ENCODE measurements at places on chromosomes 13 and 19.

DNA sequence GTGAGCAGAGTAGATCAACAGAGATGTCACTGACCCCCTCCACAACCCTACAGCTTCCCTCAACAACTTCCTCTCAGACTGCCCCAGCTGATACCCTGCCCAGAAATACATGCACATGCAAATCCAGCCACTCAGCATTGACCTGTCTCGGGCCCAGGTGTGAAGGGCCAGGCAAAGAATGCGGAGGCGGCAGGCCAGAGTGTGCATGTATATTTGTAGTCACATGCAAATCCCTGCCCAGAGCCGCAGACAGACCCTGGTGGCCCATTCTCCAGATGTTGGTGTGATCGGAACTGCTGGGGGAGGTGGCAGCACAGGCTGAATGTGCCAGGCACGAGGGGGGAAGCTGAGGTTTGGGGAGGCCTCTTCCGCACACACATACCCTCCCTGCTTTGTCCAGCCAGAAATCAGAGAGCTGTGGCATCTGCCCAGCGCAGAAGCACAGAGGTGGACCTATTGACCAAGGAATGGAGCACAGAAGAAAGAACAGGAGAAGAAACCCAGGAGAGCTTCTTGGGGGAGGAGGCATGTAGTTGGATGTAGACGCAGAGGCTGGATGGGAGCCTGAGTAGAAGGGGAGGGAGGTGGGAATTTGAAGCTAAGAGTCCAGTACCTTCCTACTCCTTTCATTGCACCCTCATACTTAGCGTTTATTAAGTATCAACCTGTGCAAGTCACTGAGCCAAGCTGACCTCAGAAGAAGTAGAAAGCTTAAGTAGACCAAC lies 14.4 kb downstream of the MEF2B start:
- H3K4me1 ChIP-seq: no peaks in the 10 kb centered on the region
- no peaks in the 10 kb centered on the region for H3K36me3 ChIP-seq
- no peak for DNase-seq
- H3K27ac ChIP-seq: no peak overlapping the region
- H3K4me3 ChIP-seq: no peak overlapping the region
- H3K27me3 ChIP-seq: no peaks in the 10 kb centered on the region

GRCh38 chr13:101475536-101475935 lies 23.1 kb downstream of the ITGBL1 start:
- no peaks in the 10 kb centered on the region for H3K4me1 ChIP-seq
- H3K4me3 ChIP-seq: no peak overlapping the region
- no peak for DNase-seq
- no peaks in the 10 kb centered on the region for H3K27me3 ChIP-seq

DNA sequence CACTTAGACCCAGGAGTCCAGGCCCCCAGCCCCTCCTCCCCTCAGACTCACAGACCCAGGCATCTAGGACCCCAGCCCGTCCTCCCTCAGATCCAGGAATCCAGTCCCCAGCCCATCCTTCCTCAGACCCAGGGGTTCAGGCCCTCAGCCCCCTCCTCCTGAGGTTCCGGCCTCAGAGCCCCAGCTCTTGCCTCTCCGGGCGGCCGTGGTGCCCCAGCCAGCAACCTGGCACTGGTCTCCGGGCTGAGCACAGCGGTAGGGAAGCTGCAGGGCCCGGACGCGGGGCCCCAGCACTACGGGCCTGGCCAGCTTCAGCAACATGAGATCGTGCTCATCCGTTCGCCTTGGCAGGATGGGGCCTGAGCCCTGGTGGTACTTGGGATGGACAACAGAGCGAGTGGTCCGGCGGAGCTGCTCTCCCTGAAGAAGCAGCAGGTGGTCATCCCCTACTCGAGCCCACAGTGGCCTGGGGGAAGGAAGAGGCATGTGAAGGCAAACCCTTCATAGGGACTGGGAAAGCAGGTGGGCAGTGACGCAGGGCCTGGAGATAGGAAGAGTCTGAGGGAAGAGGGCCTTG lies 3.7 kb downstream of the KLK10 start:
- peaks cover 14% of the 10 kb centered on the region for H3K4me1 ChIP-seq
- DNase-seq: no peak
- H3K4me3 ChIP-seq: no peak overlapping the region
- H3K27me3 ChIP-seq: no peaks in the 10 kb centered on the region
- H3K36me3 ChIP-seq: peaks cover 15% of the 10 kb centered on the region

DNA sequence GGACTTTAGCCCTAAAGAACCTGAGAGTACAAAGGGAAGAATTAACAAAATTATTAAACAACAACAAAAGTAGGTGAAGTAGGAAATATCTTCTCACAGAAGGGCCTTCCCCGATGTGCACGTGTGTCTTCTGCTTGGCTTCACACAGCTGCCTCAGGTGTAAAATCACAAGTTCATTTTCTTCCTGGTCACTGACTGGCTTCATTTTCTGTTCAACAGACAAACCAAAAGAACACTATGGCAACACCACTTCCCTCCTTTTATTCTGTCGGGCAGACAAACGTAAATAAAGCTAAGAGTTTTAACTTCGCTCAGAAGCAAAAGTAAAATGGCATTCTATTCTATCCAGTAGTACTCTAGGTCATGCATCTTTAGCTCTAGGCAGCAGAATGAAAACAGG lies 140.9 kb downstream of the TBC1D4 start:
- H3K27ac ChIP-seq: no peak overlapping the region
- H3K36me3 ChIP-seq: peaks cover 59% of the 10 kb centered on the region
- H3K4me3 ChIP-seq: no peak overlapping the region
- no peaks in the 10 kb centered on the region for H3K27me3 ChIP-seq
- H3K4me1 ChIP-seq: no peaks in the 10 kb centered on the region

- no peaks in the 10 kb centered on the region for H3K4me1 ChIP-seq
- H3K36me3 ChIP-seq: no peaks in the 10 kb centered on the region
- H3K4me3 ChIP-seq: no peak overlapping the region
- DNase-seq: no peak
- no peak overlapping the region for H3K27ac ChIP-seq
These were observed 1775.1 kb upstream of the PCDH20 start for GRCh38 chr13:63190742-63191141.

DNA sequence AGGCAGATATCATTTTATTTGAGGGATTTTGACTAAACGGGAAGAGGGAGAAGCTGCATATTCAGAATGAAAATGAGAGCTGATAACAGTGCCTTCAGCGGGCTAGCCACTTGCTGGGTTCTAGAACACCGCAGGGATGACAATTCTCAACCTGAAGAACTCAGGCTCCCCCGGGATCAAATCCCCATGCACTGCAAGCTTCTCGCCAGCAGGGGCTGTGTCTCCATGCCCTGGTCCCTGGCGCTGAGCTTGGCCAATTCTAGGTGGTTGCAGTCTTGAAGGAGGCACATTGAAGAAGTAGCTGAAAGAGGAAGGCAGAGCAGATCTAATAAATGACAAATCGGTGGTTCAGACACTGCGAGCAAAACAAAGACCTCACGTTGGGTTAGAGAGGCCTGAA lies 128.7 kb downstream of the UQCRFS1 start:
- no peaks in the 10 kb centered on the region for H3K27me3 ChIP-seq
- no peaks in the 10 kb centered on the region for H3K36me3 ChIP-seq
- no peak overlapping the region for H3K27ac ChIP-seq
- no peak for DNase-seq
- no peaks in the 10 kb centered on the region for H3K4me1 ChIP-seq
- no peak overlapping the region for H3K4me3 ChIP-seq

DNA sequence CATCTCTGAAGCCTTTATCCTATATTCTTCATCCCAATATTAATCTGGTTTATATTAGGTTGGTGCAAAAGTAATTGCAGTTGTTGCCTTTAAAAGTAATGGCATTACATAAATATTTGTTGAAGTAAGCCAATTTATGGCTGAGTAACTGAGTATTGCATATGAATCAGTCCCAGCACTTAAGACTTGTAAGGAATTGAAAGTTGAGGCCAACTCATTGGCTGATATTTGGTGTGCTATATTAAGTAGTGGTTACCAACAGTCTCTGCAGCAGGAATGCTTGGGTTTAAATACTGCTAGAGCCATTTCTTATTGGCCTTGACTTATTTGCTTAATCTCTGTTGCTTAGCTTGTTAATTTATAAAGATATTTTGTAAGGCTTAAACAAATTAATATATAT lies 460.7 kb downstream of the GPC6 start:
- no peak overlapping the region for H3K27ac ChIP-seq
- H3K36me3 ChIP-seq: no peaks in the 10 kb centered on the region
- H3K27me3 ChIP-seq: no peaks in the 10 kb centered on the region
- H3K4me3 ChIP-seq: no peak overlapping the region

Measured in esophagus squamous epithelium (tissue), 5 donors.